Hepatocyte (in vitro differentiated cells): ENCODE measurements at places on chromosomes 3 and 15. TPM values are rescaled to one million over a fixed set of nuclear protein-coding genes. Genes with fewer than 3 reads are reported as not detected.

GRCh38 chr3:152621967-152622810 lies 212.7 kb upstream of the P2RY1 start:
- DNase-seq, result no peak

- DNase-seq, result no peak
These were observed 16.6 kb downstream of the ABTB1 start for GRCh38 chr3:127689266-127689860.

DNA sequence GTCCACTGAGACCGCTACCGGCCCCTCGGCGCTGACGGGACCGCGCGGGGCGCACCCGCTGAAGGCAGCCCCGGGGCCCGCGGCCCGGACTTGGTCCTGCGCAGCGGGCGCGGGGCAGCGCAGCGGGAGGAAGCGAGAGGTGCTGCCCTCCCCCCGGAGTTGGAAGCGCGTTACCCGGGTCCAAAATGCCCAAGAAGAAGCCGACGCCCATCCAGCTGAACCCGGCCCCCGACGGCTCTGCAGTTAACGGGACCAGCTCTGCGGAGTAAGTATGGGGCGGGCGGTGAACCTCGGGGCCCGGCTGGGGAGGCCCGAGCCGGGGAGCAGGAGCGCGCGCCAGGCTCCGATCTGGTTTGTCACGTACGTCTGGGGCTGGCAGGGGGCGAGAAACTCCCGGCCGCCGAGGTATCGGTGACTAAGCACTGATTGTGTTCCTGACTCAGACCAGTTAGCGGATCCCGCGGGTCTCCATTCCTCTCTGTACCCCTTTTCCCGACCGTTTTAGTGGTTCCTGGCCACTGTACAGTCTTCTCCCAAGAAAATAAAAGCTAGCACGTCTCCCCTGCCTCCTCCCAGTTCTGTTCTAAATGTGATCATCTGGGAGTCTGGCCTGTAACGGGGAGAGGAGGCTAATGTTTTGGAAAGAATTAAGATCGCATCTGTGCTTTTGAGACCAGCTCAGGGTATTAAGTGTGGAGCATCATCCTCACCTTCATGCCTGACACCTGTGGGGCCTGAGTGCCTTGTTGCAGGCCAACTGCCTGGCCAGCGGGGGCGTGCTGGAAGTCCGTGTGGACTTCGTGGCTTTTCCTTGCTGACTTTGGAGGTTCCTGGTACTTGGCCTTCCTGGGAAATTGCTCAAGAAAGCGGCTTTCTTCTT lies 691 bp downstream of the MAP2K1 start:
- peak; percentile 86 for DNase-seq

DNA sequence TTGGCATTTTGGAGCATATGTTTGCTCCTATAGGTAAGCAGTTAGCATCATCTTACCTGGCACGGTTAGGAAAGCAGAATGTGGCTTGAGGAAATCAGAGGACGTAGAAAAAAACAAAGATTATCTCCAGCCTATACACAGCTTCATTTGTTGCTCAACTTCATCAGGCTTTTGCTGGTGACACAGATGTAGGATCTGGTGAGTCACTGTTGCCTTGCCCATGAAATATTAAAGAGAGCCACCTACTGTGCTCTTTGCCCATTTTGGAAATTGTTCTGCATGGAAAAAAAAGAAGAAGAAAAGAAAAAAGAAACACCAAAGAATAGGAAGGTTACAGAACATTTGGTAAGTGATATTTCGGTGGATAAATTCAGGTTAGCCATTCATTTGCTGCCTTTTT lies 3.8 kb downstream of the IL1RAP start:
- peak; percentile 25 for DNase-seq

DNA sequence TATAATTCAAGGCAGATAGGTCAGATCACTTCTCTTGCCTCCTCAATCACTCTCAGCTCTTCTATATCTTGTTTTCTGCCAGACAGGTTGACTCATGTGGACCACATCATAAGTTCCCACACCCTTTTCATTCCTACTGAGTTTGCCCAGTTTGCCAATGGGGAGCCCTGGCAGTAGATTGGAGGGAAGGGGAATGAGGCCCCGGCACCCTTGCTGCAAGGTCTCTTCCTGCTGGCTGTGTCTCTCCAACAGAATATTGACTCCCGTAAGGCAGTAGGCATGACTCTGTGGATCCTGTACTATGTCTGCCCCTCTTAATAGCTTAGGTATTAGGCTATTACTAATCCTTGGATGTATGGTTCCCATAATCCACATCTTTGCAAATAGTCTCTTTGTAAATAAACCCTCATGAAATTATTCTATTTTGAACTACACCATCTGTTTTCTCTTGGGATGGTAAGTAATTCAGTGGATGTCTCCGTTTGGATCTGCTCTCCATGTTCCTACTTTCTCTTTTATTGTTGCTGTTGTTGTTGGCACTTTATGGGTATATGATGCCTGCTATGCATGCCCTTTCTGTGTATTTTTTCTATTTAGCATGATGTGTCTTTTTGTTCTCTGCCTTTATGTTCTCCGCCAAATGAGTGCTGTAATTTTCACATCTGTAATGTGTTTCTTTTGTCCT lies 65.5 kb upstream of the DCBLD2 start:
- no peak for DNase-seq

- DNase-seq, result no peak
These were observed 244.8 kb upstream of the RGMA start for GRCh38 chr15:93333796-93334195.

PHLDB2 gene
- polyA plus RNA-seq, result 43.0 and 49.0 TPM in 2 replicates

NEK11 gene
- polyA plus RNA-seq, result 3.5 and 3.9 TPM in 2 replicates

FBXL2 gene
- polyA plus RNA-seq, result 15.7 and 18.7 TPM in 2 replicates
